ENCODE measurements at places on chromosomes 16 and 17.

DNA sequence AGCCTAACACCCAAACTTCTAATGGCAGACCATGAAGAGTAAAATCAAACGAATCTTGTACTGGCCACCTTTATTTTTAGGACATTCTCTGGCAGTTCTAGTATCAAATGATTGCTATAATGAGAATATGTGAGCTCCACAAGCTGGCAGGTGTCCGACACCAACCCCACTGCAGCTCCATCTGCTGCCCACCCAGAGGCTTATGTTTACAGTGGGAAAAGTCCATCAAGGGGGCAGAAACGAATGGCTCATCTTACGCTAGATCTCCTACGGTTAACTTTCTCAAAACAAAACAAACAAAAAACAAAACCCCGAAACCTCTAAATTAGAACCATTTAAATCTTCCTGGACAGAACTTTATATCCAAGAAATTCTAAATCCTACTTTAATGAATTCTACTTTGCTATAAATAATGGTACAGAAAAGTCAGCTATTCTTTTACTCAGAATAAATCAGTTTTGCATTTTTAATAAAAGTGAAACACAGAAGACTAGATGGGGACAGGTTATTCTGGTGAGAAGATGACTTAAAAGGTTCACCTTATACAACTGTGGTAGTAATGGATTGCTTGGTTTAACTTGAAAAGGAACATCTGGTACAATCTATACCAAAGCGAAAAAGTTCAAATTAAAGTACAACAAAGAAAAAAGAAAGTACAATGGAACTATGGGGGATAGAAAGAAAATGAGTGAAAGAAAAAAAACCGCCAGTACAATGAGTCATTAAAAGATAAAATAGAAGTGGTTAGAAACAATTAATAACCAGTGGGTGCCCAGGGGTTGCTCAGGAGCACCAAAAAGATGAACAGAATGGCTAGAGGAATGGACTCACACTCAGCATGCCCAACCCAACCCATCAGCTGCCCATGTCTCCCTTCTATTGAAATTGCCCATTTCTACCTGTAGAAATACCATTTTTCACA lies 40.2 kb downstream of the GRB2 start:
- peak; percentile 16 for DNase-seq

- DNase-seq: no peak
These were observed 18.1 kb downstream of the ZNF423 start for GRCh38 chr16:49837688-49838410.

GRCh38 chr17:681316-681715 lies 33.3 kb downstream of the VPS53 start:
- DNase-seq: no peak

- no peak for DNase-seq
These were observed 18.0 kb upstream of the ABCA5 start for GRCh38 chr17:69344939-69345338.

DNA sequence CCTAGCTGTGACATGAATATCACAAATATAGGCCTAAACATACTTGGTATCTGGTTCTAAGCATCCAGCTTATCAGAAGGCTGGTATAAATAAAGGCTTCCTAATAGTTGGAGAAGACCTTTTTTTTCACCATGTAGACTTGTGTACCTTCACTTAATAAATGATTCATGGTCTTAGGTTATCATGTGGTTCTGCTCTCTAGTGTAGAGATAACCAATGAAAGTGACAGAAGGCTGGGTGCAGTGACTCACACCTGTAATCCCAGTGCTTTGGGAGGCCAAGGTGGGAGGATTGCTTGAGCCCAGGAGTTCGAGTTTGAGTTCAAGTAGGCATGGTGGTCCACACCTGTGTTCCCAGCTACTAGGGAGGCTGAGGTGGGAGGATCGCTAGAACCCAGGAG lies 3.1 kb downstream of the DDX19A start:
- DNase-seq: no peak

DNA sequence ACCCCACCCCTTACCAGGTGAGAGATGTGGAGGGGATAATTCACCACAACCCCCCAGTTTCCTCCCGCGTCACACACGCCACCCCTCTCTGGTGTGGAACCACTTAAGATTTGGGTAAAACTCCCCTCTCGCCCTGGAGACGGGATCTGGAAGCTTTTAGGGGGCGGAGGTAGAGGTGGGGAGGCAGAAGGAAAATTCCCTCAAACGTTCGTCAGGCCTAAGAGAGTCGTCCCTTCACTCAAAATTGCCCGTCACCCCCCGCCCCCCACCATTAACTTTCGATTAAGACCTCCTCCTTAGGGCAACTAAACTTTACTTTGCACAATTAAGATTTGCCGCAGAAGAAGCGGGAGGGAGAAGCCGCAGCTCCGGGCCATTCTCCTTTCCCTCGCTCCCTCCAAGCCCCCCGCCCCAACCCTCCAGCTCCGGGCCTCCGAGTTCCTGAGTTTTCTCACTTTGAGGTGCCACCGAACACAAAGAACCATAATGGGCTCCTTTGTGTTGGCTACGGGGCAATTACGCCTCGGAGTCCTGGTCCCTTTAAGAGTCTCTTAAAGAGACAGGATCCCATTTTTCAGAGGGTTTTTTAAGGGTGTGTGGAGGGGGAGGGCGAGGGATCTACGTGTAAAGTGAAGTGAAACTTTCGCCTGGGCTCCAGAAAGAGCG lies 985 bp upstream of the FZD2 start:
- DNase-seq: peak; percentile 78

- DNase-seq: peak; percentile 83
These were observed 15.0 kb upstream of the RHOT1 start for GRCh38 chr17:32127158-32127897.

GRCh38 chr17:64180089-64181073 lies 50.4 kb upstream of the ERN1 start:
- DNase-seq: peak; percentile 46

DNA sequence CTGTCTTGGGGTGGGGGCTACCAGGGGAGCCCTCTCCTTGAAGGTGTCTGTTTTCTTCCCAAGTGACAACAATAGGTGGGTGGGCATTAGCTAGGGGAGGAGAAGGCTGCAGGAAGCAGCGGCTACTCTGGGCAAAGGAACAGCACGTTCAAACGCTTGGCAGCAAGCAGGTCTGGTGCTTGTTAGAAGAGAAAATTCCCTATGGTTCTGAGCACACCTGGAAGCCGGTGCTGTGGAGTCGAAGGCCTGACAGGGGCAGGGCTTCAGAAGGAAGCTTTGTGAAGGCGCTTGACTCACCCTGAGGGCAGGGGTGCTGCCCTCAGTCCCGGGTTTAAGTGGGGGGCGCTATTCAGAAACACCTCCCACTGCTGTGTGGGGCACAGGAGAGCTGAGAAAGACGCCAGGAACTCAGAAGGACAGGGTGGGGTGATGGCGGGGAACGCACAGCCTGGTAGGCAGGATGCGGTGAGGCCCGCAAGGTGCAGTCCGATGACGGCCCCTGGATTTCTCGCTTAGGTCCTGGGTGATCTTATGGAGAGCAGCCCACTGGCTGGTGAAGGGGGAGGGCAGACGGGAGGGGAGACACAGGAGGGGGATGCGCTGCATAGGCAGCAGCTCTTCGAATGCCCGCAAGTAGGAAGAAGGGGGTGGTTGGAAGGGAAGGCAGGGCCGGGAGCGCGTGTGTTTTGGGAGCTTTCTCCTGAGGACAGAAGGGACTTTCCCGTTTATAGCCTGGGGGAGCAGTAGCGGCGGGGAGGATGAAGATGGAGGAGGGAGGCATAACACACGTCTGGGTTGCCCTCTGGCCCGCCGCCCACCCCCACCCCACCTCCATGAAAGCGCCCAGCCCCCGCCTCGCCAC lies 3.2 kb downstream of the GJD3 start:
- no peak for DNase-seq

DNA sequence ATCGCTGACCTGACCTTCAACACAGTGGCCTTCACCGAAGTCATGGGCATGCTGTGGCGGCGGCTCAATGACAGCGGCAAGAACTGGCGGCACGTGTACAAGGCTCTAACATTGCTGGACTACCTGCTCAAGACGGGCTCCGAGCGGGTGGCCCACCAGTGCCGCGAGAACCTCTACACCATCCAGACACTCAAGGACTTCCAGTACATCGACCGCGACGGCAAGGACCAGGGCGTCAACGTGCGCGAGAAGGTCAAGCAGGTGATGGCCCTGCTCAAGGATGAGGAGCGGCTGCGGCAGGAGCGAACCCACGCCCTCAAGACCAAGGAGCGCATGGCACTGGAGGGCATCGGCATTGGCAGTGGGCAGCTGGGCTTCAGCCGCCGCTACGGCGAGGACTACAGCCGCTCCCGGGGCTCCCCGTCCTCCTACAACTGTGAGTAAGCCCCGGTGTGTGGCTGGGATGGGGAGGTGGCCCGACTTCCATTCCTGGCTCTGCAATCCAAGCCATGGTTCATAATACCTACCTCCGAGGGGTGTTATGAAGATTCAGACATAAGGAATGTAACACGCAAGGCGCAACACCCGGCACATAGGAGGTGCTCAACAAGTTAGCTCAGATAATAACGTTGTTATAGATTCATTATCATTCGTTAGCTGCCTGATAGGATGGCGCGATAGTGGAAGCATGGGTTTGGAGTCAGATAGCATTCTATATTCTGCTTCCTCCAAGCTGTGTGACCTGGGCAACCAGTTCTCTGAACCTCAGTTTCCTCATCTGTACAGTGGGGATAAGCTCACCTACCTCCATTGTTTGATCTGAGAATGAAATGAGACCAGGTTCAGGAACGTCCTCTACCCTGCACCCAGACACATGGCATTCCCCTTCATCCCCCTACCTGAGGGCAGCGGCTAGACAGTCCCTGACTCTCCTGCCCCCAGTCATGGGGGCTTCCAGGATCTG lies 4.4 kb downstream of the EPN3 start:
- no peak for DNase-seq

DNA sequence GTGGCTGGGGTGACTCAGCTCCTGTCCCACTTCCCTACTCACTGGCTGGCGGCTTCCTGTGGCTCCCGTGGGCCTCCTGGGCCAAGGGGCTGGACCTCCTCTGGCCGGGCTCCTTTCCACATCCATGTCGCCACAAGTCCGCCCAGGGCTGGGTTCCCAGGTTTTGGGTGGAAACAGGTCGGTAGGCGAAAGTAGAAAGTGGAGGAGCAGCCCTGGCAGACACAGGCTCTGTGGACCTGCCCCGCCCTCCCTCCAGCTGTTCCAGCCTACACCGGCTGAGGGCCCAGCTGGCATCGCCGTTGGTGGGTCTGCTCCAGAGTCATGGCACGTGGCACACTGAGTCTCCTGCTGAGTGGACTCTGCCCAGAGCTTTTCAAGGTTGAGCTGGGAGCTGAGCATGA lies 28.7 kb downstream of the GSE1 start:
- no peak for DNase-seq

GRCh38 chr17:36507266-36507665 lies 20.8 kb downstream of the ZNHIT3 start:
- DNase-seq: no peak

GRCh38 chr17:35175638-35176415 lies 18.4 kb downstream of the SLC35G3 start:
- DNase-seq: no peak

GRCh38 chr17:75850928-75851692 lies 4.0 kb downstream of the WBP2 start:
- DNase-seq: no peak

- DNase-seq: no peak
These were observed 4.3 kb upstream of the LIMD2 start for GRCh38 chr17:63704259-63704576.

DNA sequence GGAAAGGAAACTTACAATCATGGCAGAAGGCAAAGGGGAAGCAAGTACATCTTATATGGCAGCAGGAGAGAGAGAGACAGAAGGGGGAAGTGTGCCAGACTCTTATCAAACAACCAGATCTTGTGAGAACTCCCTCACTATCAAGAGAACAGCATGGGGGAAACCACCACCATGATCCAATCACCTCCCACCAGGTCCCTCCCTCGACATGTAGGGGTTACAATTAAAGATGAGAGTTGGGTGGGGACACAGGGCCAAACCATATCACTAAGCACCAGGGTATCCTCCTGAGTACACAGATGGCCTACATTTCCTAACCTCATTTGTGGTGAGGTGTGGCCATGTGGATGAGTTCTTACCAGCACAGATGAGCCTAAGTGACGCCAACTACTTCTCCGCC lies 348.6 kb upstream of the ZFHX3 start:
- DNase-seq: no peak

DNA sequence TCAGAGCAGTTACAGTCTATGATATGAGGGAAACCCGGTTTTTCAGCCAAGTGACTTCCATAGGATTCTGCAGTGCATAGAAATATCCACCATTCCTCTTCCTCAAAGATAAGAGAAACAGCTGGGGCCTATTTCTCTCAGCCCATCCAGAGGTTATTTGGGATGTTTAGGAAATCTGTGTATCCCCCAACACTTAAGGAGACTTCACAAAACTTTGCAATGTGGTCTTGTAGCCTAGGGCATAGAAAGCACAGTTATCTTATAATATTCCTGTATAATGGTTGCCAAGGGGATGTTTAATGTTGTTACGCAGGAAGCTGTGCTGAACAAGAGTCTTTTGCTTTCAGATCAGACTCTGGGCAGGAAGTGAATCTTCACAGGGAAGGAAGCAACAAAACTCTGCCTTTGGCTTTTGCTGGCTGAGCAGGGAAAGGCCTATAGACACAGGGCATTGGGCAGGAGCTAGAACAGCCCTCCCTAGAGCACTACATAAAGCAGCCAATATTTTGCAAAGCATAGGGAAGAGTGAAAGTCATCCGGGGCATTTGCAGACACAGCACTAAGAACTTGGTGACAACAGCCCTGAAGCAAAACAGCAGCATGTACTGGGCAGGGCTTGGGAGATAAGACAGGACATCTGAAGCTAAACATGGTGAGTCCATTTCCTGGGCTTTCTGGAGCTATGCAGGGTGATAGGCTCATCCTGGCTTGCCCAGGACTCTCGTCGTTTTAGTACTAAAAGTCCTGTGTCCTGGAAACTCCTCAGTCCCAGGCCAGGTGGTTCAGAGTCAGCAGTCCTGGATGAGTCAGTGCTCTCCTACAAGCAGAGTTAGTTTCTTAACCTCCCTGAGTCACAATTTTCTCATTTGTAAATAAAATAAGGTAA lies 18.7 kb upstream of the BEAN1 start:
- DNase-seq: peak; percentile 60

GRCh38 chr16:24883714-24884151 lies 38.0 kb downstream of the SLC5A11 start:
- no peak for DNase-seq

DNA sequence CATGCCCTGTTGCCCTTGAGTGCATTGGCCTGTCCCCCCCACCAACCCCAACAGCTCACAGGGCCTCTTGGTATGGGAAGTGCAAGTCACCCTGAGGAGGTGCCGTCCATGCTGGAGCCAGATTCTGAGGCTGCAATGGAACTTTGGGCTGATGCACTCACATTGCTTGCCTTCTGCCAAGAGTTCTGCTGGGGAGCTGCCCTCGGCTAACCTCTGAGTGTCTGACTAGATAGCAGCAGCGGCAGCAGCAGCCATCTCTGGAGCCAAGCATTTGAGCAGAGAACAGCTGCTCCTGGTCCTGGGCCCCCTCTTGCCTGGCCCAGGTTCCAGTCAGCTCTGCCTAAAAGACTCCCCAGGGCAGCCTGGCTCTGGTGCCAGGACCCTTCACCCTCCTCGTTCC lies 61.5 kb downstream of the GNAO1 start:
- DNase-seq: peak; percentile 67

GRCh38 chr16:495127-495748 lies 32.3 kb upstream of the CAPN15 start:
- peak; percentile 55 for DNase-seq

Data from EH (cell line).